ENCODE measurements at places on chromosomes 4 and X.

DNA sequence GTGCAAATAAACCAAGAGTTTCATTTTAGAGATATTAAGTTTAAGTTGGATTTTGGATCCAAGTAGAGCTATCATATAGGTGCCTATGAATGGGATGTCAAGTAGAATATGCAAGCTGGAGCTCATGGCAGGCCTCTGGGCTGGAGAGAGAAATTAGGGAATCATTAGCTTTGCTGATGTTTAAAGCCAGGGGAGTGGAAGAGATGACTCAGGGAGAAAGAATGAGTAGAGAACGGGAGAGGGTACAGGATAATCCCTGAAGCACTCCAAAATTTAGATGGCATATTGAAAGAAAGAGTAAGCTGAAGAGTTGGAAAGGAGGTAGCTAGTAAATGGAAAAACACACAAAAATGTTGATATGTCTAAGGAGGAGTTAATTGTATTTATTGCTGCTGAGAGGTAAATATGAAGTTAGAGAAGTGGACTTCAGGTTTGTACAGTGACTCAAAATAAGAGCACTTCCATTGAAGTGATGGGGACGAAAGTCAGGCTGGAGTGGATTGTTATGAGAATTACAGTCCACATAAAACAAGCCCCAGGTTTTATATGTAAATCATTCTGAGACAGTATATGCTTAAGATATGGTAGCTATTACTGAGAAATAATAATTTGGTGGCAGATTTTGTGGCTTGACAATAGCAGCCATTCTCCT lies 72.5 kb upstream of the GRXCR1 start:
- no peak for DNase-seq

DNA sequence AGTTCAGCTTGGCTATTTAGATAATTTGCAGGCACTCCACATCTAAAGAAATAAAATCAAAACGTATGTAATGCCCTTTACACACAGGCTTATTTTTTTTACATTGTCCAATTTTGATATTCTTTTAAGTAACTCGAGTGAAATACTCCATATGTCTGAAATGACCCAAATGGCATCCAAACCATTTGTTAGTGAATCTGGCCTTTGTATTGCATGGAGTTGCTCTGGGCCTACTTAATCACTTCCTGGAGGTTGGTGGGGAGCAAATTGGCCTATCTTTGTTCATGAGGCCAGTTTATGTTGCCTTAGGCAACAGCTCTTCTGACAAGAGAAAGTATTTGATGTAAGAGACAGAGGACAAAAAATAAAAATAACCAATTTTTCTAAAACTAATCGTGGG lies 47.6 kb upstream of the TMEM131L start:
- DNase-seq, result no peak

DNA sequence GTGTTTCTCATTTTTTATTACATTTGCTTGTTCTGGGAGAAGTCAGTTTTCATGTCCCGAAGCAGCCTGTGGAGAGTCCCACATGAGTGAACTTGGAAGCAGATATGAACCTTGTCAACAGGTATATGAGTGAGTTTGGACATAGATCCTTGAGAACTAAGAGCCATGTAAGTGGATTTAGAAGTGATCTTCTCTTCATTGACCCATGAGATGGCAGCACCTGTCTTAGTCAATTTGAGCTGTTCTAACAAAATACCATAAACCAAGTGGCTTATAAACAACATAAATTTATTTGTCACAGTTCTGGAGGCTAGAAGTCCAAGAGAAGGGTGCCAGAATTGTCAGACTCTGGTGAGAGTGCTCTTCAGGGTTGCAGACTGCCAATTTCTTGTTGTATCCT lies 1043.8 kb downstream of the ADGRL3 start:
- no peak for DNase-seq

- DNase-seq, result no peak
These were observed 77.1 kb downstream of the STARD8 start for GRCh38 chrX:68724531-68725020.

GRCh38 chr4:54096295-54096962 lies 3.5 kb upstream of the GSX2 start:
- DNase-seq, result no peak

GRCh38 chrX:23776363-23776762 lies 6.6 kb upstream of the SAT1 start:
- no peak for DNase-seq

DNA sequence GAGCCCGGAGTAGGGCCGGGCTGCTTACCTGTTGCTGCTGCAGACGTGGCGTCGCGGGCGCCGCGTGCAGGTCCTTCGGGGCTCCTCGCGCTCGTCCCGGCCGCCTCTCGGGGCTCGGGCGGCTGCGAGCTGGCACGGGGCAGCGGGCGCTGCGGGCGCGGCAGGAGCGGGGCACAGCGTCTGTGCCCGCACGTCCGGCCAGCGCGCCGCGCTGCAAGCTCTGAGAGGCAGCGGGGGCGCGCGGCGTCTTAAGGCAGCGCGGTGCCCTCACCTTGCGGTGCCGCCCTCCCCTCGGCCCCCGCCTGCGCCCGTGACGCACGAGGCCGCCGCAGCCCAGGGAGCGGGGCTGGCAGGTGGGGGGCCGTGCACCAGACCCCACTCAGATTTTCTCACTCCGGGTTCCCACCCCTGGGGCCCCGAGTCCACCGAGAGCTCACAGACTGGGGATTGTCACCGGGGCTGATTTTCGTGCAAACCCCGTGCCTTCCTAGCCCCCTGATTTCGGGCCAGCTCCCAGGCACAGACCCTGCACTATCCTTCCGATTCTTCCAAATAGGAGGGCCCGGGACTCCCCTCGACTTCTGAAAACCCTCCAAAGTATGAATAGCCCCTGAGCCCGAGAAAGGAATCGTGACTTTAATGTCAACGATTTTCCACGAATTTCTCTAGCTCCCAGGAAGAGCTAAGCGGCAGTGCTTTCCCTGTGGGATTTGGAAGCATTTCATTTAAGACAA lies at the start of gene GPR101:
TSS of gene GPR101 (minus strand) at position 222 of the 734 bp plus-strand sequence. CDS start 2,321 bp downstream, outside the sequence.
- no peak for DNase-seq

DNA sequence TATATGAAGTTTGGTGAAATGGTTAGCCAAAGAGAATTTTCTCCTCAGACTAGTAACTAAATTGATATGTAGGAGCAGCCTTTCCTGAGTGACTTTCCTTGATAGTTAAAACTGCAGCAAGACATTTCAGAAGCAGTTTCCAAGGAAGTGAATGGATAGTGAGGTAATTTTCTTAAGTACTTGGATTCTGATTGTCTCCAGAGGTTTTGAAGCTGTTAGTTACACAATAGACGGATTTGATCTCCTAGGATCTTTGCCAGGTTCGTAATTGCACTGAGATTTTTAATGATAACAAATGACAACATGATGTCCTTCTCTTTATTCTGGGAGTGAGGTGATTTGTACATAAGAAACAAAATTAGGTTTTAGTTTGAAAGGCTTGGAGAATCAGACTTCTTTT lies 29.2 kb downstream of the PRRG1 start:
- no peak for DNase-seq

DNA sequence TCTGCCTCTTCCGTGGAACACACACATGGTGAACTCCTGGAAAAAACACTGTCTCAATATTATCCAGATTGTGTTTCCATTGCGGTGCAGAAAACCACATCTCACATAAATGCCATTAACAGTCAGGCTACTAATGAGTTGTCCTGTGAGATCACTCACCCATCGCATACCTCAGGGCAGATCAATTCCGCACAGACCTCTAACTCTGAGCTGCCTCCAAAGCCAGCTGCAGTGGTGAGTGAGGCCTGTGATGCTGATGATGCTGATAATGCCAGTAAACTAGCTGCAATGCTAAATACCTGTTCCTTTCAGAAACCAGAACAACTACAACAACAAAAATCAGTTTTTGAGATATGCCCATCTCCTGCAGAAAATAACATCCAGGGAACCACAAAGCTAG lies 87.9 kb downstream of the TET2 start:
- no peak for DNase-seq

GRCh38 chr4:148514041-148514440 lies 71.8 kb upstream of the NR3C2 start:
- DNase-seq, result no peak

- DNase-seq, result no peak
These were observed 603.0 kb upstream of the KLHL4 start for GRCh38 chrX:86914569-86914968.

DNA sequence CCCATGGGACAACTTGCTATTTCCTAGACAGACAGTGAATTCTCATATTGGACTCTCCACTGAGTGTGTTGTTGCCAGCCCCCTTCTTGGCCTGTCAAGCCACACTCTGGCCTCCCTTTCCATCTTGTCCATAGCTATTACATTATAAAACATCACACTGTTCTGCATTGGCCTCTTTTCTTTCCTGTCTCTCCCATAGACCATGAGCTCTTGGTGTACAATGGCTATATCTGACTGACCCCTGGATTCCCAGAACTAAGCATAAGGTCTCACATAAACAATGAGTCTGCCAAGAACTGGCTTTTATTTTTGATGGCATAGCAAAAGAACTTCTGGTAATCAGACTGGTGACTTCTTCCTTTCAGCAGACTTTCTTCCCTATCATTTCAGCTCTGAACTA lies 23.8 kb downstream of the STARD8 start:
- no peak for DNase-seq

GRCh38 chrX:87338510-87338909 lies 179.1 kb upstream of the KLHL4 start:
- no peak for DNase-seq

GRCh38 chr4:40316333-40316781 lies 18.8 kb upstream of the CHRNA9 start:
- peak; percentile 44 for DNase-seq

DNA sequence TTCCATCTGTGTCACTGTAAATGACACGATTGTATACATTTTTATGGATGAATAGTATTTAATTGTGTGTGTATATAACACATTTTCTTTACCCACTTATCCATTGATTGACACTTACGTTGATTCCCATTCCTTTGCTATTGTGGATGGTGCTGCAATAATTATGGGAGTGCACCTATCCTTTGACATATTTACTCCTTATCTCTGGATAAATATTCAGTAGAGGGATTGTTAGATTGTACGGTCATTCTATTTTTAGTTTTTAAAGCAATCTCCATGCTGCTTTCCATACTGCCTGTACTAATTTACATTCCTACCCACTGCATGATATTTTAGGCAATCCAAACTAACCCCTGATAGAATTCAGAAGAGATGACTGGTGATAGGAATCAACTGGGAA lies 980.1 kb downstream of the FSTL5 start:
- no peak for DNase-seq

- no peak for DNase-seq
These were observed 50.4 kb upstream of the TRAM1L1 start for GRCh38 chr4:117135634-117136354.

DNA sequence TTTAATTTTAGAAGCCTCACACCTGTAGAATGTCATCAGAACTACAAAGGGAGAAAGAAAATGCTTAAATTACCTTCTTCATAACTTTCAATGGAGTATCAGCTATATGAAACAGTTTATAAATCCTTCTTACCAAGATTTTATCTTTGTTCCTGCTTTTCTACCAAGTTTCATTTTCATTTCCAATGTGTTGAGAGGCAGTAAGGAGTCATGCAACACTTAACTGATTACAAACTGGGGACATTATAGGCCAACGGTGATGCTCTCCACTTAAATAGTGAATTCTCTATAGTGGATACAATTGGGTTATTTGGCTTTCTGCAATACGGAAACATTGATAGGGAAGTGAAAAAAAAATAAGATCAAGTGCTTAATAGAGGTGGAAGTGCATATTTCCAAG lies 145.2 kb upstream of the FTHL17 start:
- no peak for DNase-seq

DNA sequence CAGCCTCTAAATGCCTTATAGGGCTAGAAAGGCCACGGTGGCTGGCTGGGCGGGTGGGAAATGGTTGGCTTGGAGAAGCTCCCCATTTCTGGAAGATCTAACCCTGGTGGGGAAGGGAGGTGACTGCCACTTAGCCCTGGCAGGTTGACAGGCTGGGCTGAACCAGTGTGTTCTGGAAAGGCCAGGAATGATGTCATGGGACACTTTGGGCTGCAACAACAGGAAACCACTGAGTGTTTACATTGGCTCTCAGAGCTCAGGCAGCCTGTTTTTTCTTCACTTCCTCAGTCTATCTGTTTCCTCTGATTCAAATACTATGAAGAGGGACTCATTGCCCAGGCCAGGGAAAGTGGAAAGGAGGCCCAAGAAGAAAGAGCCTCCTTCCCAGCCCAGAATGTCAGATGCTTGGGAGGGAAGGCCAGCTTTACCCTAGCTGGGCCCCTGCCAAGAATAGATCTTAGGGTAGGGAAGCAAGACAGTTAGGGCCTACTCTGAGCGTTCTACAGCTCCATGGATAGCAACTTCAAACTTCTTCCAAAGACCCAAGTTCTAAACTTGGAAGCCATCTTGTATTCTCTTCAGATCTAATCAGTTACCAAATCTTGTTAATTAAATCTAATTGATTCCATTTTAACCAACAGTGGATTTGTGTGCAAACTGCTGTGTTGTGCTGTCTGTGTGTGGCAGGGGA lies 65.8 kb upstream of the MSN start:
- DNase-seq, result peak; percentile 46

DNA sequence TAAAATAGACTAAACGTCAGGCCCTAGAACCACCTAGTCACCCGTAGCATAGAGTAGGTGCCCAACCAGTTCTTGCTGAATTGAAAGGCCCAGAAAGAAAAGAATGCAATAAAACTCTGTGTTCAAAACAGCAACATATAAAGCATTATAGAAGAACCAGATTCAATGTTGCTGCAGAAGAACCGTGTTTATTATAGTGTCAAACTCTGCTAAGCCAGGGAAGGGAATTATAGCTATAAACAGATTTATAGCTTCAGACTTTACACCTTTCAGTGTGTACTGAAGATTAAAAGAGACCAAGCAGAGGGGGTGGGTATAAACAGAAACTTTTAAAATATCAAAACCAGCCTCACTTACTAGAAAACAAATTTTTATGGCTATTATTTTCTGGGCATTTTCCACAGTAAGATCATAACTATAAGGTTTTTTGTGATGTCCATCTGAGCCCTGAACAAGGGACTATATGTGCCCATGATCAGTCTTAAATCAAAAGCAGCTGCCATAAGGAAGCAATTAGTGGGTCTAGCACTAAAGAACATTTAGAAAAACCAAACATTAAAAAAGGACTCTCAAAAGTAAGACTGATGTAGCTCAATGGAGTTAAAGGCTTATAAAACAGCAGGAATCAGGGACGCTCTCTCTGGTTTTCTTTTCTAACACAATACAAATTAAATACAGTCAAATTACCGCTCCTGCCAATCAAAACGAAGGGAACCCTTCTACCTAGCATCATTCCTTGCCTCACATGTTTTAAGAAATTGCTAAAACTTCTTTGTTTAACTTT lies 219.7 kb upstream of the ETNPPL start:
- no peak for DNase-seq

- DNase-seq, result no peak
These were observed 48.1 kb upstream of the DHRSX start for GRCh38 chrX:2548711-2549423.

DNA sequence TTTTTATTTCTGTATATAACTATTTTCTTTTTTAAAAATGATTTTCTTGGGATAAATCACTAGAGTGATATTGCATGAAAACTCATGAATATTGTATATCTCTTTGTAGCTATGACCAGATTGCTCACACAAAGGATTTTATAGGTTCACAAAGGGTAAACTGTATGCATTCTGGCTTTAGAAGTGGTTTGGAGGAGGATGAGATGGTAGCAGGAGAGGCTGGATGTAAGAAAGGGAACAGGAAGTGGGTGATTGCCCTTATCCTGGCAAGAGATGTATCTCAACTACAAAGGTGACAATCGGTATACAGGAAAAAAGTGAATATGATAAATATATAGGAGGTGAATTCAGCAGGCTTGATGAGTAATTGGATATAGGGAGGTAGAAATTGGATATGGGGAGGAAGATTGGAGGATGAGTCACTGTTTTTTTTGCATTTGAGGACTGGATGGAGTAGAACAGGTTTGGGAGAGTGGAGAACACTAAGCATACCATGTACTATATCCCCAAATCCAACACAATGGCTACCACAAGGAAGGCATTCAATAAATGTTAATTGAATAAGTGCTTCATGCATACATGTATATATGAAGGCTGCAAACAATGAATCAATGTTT lies 9.9 kb downstream of the FGG start:
- no peak for DNase-seq

All from activated CD4-positive, alpha-beta T cell treated with anti-CD3 and anti-CD28 coated beads for 48 hours (primary cell).